ENCODE measurements at places on chromosomes 1 and 21.

GRCh38 chr1:224751624-224752311, 135.7 kb downstream of the CNIH3 start:
- DNase-seq: no peak

DNA sequence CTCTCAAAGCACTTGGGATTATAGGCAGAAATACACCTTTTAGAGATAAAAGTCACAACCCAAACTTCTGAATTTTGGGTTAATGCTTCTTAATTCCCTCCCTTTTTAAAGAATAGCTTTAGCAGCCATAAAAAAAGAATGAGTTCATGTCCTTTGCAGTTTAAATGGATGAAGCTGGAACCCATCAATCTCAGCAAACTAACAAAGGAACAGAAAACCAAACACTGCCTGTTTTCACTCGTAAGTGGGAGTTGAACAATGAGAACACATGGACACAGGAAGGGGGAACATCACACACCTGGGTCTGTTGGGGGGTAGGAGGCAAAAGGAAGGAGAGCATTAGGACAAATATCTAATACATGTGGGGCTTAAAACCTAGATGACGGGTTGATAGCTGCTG, 55.8 kb downstream of the SLC27A3 start:
- DNase-seq: no peak

DNA sequence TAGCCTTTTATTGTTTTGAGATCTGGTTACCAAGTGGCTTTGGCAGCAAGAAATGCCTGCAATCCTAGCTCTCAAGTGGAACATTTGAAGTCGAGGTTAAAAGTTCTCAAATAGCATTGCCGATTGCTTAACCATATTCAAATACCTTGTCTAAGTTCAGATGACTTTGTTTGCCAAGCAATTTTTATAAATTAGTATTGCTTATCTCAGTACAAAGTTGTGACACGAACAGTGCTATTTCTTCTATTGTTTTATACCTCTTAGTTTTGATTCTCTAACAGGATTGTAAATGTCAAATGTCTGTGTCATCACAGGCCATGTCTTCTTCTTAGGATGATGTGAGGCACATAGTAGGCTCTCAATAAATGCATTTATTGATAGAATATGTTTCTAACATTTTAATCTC, 633.3 kb downstream of the PTPRC start:
- DNase-seq: no peak

- DNase-seq: no peak
Measured at GRCh38 chr1:179241530-179242097, 12.1 kb upstream of the ABL2 start.

DNA sequence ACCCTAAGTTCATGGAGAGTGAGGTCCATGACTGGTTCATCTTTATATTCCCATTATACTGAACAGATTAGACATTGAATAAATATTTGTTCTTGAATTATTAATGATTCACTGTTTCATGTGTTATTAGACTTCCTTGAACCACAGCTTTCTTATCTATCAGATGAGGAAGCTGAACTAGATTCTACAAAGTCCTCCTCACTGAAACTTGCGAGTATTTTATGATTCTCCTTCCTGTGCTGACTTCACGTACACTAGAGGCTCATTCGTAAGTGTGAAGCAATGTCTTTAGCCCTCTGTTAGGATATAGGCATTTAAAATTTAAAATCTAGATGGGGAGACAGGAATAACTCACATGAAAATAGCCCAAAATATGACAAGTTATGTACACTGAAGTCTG, 95.6 kb upstream of the IRF2BP2 start:
- no peak for DNase-seq

DNA sequence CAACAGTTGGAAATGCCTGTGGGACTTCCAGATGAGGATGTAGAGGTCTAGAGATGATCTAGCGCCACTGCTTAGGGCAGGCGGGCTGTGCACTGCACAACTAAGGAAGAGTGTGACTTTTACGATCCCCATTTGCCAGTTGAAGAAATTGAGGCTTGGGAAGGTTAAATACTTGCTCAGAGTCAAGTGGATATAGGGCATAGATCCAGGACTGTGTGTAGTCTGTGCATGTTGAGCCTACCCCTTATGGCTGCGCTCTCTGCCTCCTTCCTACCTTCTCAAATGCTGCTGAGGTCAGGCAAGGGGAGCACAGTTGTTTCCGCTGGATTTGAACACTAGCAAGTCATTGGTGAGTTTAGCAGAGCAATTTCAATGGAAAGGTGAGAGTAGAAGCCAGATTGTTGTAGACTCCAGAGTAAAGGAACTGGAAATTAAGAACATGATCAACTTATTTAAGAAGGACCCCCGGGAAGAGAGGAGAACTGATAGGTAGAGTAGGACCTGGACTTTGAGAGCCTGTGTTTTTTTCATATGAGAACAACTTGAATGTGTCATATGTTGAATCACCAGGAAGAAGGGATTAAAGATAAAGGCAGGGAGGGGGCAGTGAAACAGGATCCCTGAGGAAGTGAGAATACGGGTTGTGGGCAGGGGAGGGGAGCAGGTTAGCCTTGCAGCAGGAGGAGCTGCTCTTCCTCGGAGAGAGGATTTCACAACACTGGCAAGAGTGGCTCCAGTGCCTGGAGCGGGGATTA, 2.7 kb downstream of the CAPN2 start:
- DNase-seq: no peak

- DNase-seq: no peak
Measured at GRCh38 chr1:2950926-2951305, 70.4 kb upstream of the ACTRT2 start.

GRCh38 chr1:66505671-66506392, 28.1 kb upstream of the SGIP1 start:
- no peak for DNase-seq

- DNase-seq: peak; percentile 85
Measured at GRCh38 chr1:115595279-115596079, 46.3 kb upstream of the VANGL1 start.

DNA sequence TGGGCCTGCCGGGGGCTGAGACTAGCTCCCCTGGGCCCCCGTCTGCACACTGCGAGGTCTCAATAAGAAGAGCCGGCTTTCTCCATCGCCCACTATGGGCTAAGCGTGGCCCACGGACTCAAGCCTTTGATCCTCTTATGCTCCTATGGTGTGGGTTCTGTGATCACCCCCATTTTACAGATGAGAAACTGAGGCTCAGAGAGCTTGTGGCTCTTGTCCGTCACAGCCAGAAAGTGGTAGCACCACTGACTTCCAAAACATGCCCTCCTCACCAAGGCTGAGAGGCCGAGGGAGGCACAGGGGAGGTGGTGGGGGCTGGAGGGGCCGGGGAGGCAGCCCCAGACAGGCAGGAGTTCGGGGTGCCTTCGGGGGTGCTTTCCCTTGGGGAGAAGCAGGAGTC, 39.0 kb upstream of the CASZ1 start:
- no peak for DNase-seq

DNA sequence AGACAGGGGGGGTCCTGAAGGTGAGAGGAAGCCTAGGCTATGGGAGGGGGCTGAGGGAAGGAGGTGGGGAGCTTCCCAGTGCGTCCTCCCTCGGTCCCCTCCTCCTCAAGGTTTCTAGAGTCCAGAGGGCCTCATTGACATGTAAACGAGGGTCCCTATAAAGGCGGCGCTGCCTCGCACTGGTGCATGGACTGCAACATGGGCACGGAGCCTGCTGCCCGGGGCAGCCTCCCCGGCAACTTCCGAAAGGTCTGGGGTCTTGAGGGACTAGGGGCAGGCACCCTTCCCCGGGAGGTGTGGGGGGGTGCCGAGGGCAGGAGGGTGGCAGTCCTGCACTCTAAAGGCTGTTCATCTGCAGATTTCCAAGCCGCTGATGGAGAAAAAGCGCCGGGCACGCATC, at the start of gene HES3:
TSS of gene HES3 (plus strand) at position 187 of the 400 bp plus-strand sequence. CDS start at position 374, 187 bp downstream.
- no peak for DNase-seq

GRCh38 chr1:76687307-76688175, 179.7 kb upstream of the ST6GALNAC5 start:
- no peak for DNase-seq

GRCh38 chr1:114107474-114108435, 45.9 kb downstream of the SYT6 start:
- peak; percentile 65 for DNase-seq

GRCh38 chr1:99811075-99811474, 39.1 kb upstream of the AGL start:
- DNase-seq: peak; percentile 34

GRCh38 chr1:155012776-155013602, 10.4 kb downstream of the ZBTB7B start:
- DNase-seq: peak; percentile 48

DNA sequence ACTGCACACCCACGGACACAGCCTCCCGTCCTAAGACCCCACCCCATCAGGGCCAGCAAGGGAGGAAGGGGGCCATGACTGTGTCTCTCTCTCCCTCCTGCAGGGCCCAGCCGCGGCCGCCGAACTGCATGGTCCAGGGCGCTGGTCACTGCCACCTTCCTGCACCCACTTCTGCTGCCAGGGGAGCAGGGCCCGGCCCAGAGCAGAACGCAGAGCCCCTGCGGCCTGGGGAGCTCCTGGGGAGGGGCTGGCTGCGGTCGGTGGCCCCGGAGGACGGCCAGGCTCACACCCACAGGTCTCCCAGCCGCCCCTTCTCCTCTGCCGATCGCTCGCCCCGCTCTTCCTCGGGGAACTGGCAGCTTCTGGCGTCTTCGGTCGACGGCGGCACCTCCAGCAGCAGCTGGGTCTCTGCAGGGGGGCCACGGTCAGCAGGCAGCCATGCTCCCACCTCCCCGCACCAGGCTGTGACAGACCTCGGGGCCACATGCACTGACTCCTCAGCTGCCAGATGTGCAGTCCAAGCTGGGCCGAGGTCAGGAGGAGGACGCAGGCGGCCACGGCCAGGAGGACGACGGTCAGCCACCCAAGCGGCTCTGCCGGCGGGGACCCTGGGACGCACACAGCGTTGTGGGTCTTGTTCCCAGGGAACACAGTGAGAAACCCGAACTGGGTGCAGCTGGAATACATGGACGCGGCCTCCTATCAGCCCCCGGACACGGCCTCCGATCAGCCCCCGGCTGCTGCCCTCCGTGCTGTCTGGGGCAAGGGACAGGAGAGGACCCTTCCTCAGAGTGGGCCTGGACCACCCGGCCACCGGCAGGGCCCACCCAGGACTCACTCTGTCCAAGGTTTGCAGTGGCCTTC, 2.6 kb downstream of the TNFRSF18 start:
- DNase-seq: no peak

DNA sequence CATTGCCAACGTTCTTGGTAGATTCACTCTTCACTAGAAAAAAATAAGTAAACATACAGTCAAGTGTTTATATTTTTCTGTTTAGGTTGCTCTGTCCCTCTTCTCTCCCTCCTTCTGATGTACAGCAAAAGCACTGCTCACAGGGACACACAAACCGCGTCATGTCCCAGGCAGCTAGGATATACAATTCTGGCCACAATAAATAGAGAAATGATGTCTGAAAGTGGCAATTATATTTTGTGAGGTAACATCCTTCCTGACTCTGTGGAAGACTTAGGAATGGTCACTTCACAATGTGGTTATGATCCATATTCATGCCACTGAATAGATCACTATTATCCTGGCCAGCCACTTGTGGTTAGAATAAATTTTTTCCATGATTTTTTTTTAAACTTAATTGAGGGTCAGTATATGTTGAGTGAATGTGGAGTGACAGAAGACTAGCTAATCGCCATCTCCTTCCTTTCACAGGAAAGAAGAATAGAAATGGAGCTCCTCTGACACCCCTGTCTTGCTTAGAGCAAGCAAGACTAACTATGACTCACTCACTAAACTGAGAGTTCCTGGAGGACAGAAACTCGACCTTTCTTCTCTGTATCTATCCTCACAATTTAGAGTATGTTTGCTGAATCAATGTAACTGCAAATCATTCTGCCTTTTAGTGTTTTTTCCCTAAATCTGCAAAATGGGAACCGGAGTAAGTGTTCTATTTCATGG, 54.0 kb downstream of the ZNHIT6 start:
- no peak for DNase-seq

GRCh38 chr1:204477036-204477740, 17.4 kb downstream of the PIK3C2B start:
- DNase-seq: no peak

DNA sequence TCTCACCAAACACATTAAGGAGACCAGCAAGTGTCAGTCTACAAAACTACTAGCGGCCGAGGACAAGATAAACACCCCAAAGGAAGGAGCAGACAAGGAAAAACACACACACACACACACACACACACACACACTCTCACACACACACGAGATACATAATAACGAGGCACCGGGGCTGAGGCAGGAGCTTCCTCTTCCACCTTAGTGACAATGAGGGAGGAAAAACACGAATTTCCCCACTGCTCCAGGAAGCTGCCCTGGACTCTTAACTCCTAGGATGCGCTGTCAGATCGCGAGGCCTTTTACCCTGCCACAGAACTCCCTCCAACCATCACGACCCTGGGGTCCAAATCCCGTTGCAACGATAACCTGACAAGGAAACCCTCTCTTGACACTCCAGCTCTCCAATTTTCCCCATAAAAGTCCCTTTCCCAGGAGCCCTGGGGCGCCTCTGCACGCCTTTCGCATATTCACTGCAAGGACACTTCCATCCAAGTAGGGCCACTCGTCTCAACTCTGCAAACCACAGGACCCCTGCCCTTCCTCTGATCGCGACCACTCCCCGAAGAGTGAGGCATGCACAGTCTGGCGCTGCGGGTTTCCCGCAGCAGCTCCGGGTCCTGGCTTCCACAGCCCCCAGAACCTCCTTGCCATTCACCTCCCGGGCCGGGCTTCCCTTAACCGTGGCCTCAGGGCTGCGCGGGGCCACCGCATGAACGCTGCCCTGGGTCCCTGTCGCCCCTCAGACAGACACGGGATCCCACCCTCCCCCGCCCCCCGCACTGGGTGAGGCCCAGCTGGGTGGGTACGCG, 581 bp downstream of the ETV3 start:
- peak; percentile 59 for DNase-seq

GRCh38 chr1:225544924-225545323, 108.0 kb downstream of the ENAH start:
- no peak for DNase-seq

DNA sequence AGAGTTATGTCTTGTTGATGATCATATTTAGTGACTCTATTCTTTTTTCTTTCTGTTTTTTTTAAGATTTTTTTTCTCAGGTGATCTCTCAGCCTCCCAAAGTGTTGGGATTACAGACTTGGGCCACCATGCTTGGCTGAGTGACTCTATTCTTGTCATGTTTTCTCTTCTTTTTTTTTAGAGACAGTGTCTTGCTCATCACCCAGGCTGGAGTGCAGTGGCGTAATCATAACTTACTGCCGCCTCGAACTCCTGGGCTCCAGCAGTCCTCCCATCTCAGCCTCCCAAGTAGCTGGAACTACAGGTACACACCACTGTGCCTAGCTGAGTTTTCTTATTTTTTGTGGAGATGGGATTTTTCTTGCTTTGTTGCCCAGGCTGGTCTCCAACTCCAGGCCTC, 36.9 kb downstream of the ZMYM4 start:
- DNase-seq: no peak

GRCh38 chr1:94092210-94092613, 28.7 kb downstream of the ABCA4 start:
- peak; percentile 87 for DNase-seq

- no peak for DNase-seq
Measured at GRCh38 chr1:9161963-9162362, 33.1 kb upstream of the GPR157 start.

- no peak for DNase-seq
Measured at GRCh38 chr1:86912281-86912900, 1.5 kb downstream of the SELENOF start.

- no peak for DNase-seq
Measured at GRCh38 chr21:36707763-36708285, 8.9 kb downstream of the SIM2 start.

- DNase-seq: no peak
Measured at GRCh38 chr1:29811727-29812407, 575.5 kb downstream of the PTPRU start.

All from hematopoietic multipotent progenitor cell treated with erythropoietin and hydrocortisone succinate and interleukin-3 and kit ligand, for 4 days (in vitro differentiated cells).